Activated CD8-positive, alpha-beta memory T cell treated with anti-CD3 and anti-CD28 coated beads, Interleukin-2, amount 50 U/mL, for 4 hours (primary cell): ENCODE measurements at places on chromosomes 4 and X.
A peak's percentile ranks its signal among the peaks of the same experiment; 100 is the strongest.

DNA sequence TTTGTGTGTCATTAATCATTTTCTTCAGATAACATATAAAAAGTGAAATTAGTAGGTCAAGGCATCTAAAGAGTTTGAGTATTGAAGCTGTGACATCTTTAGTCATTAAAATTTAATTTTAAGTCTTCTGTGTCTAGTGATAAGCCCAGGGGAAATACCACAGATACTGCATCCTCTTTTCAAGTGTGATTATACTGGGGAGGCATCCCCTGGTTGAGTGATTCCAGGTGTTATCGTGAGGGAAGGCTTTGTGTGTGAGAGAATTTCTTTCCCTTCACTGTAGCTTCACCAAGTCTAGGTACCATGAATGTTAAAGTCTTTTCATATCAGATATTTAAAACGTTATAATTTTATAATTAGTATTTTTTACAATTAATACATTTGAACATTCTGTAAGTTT, 193.4 kb downstream of the FRAS1 start:
- DNase-seq = no peak

- no peak for DNase-seq
Measured at GRCh38 chr4:38204339-38205035, 244.3 kb downstream of the PTTG2 start.

DNA sequence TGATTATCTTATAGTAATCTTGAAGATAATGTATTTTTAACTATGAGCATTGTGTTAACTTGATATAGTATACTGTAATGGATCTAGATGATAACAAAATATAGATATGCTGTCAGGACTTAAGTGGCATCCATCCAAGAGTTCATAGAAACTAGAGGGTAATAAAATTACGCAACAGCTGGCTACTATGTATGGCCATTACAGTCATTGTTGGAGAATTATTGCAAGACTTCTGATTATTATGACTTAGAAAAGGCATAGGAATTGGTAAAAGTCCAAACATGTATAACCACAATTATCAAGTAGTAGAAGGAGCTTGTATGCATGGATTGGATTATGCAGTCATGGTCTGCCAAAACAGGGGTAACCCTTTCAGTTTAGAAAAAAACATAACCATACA, 9.5 kb downstream of the OGT start:
- DNase-seq = no peak

- DNase-seq = no peak
Measured at GRCh38 chr4:110503270-110504083, 27.5 kb downstream of the ENPEP start.

DNA sequence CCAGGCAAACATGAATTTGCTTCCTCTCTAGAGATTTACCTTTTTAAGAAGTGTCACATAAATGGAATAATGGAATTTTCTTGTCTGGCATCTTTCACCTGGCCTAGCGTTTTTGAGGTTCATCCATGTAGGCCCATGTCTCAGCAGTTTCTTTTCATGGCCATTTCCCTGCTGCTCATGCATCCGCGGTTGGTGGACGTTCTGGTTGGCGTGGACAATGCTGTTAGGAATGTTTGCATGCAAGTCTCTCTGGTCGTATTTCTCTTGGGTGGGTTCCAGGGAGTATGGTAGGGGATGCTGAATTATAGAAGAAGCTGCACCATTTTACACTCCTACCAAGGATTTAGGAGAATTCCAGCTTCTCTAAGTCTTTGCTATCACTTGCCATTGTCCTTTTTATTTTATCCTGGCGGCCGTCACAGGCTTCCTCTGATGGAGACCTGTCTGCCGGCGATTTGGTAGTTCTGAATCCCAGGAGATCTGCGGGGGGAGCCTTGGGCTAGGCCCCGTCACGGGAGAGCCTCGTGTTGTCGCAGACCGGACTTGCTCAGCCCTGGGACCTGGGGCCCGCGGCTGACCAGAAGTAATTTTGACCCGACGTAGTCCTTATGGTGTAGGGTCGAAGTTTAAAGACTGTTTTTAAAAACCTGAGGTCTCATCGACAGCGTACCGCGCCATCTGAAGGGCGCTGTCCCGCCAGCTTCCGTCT, 56.9 kb upstream of the TADA2B start:
- DNase-seq = no peak

- DNase-seq = no peak
Measured at GRCh38 chr4:149176039-149176438, 639.6 kb downstream of the IQCM start.

GRCh38 chr4:185797018-185797417, 15.0 kb downstream of the SORBS2 start:
- no peak for DNase-seq

DNA sequence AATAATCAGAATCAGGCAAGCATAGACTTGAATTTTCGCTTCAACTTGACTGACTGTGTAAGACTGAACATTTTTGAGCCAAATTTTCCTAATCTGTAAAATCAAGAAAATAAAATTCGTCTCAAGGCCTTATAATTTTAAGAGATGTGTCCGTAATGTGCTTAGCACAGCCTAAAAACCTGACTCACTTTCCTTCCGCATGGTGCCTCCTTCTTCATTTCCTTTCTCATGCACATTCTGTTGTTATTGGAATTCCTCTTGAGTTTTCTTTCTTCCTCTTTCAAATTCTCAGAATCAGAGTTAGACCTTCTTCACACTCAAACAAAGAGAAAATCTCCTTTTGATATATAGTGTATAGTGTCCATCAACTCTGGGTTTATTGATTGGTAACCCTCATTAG, 208.9 kb upstream of the SLIT2 start:
- DNase-seq = no peak

GRCh38 chr4:57877047-57877458, 766.9 kb upstream of the IGFBP7 start:
- DNase-seq = no peak

GRCh38 chr4:124035364-124036041, 638.9 kb downstream of the SPRY1 start:
- no peak for DNase-seq

- DNase-seq = no peak
Measured at GRCh38 chrX:53288189-53288588, 6.8 kb upstream of the IQSEC2 start.

- no peak for DNase-seq
Measured at GRCh38 chr4:128311659-128312403, 24.2 kb upstream of the PGRMC2 start.

DNA sequence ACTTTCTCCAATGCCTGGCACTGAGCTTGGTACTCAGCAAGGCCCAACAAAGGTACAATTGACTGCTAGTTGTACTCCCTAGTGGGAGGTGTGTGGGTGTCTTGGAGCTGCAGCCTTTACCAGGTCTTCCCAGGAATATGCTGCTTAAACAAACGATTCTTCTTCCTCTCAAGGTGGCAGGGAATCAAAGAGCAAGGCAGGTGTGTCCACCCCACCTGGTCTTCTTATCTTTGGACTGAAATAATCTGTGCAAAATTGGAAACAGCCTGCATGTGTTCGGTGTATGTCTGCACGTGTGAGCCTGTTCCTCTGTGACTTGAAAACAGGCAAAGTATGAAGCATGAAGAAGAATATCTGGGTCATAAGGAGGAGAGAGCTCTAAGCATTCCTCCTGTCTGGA, 235.3 kb downstream of the PTTG2 start:
- DNase-seq = no peak

DNA sequence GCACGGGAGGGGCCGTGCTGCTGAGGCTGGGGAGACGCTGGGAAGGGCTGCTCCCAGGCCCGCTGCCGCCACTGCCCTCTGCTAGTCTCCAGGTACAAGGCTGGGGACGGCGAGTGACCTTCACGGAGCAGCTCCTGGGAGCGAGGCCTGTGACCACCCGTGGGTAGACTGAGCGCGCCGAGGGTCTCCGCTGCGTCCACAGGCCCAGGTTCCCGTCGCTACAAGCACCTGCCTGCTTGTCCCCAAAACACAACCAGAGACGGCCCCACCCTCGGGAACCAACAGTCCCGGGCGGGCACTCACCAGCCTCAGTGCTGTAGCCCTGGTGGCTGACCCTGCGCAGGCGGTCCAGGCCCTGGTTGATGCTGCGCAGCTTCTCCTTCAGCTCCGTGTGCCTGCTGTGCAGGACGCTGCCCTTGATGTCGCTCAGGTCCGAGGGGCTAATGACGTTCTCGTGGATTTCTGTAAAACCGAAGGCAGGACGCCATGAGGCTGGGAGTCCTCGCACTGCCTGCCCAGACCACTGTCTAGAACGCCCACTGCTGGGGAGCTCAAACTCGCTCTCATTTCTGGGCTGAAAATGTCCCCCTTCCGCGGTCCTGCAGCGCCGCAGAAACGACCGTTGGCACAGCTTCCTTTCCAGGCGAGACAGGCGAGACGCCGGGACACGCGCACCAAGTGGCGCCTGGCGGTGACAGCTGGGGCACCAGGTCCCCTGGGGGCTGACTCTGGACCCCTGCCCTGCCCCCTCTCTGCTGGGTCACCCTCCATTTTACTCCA, 14.3 kb downstream of the LRPAP1 start:
- DNase-seq = peak; percentile 11

GRCh38 chr4:3340700-3341083, 47.9 kb downstream of the RGS12 start:
- no peak for DNase-seq

GRCh38 chr4:13541720-13542576, 2.4 kb downstream of the NKX3-2 start:
- DNase-seq = no peak

DNA sequence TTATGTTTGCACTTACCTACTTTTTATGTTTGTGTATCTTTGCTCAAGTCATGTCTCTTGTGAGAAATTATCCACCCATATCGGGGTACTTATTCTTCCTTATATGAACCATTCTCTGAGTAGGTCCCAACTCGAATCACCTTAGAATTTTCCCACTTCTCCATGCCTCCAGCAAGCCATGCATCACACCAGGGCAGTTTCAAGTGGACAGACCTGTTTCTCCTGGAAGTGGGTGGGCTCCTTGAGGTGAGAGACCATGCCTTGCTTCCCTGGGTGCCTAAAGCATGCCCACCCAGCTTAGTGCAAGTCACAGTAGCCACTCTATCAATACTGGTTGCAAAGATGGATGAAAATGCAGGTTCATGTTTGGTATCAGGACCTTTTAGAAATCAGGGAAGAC, 187.2 kb downstream of the KIT start:
- no peak for DNase-seq

DNA sequence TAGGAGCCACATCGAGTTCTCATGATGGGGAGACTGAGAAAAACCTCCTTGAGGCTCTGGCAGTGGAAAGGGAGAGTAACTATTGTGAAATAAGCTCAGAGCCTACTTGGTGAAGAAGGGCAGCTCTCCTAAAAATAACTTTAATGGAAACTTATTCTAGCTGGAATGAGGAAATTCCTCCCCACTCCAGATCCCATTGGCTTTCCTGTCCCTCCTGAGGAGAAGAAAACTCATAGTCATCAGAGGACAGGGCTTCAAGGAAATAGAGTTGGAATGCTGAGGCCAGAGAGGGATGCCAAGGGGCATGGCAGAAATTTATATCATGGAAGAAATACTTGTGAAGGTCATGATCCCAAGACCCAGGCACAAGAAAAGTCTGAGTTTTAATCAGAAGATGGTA, 70.7 kb upstream of the TAPT1 start:
- DNase-seq = no peak

- no peak for DNase-seq
Measured at GRCh38 chr4:52750213-52750612, 1.0 kb downstream of the ERVMER34-1 start.

DNA sequence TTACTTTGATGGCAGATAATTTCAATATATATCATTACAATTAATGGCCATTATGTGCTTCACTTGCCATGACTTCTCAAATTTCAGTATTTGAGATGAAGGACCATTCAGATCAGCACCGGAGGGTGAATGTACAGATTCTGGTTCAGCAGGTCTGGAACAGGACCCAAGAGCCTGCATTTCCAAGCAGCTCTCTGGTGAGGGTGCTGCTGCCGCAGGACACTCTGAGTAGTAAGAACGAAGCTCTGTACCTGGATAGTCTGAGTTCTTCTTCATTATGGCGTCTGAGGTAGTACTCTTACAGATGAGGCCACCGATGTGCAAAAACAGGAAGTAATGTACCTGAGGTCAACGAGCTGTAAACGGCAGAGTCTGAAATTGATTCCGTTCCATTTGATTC, 228.2 kb downstream of the FBXW7 start:
- no peak for DNase-seq

- DNase-seq = no peak
Measured at GRCh38 chr4:139576219-139576618, 20.2 kb upstream of the SETD7 start.

GRCh38 chr4:153233761-153234371, 29.6 kb downstream of the TRIM2 start:
- DNase-seq = no peak

DNA sequence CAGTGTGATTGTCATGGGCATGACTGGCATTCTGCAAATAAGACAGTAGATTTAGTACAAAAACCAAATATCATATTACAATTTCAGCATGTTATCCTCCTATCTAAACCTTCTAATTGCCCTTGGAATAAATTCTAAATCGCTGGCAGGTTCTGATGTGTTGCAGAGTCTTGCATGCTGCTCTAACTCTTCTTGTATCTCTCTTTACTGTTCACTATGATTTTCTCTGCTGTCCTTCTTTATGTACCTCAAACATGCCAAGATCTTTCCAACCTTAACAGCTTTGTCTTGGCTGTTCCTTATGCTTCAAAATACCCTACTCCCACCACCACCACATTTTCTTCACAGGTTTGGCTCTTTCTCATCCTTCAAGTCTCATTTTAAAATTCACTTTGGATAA, 43.0 kb upstream of the KCNIP4 start:
- no peak for DNase-seq

GRCh38 chr4:42281324-42282020, 115.8 kb upstream of the SHISA3 start:
- no peak for DNase-seq

- no peak for DNase-seq
Measured at GRCh38 chr4:165031436-165032211, at the start of gene TRIM60. Gene TRIM60 (plus strand): TSS chr4:165031999. CDS start chr4:165040073, 8,074 bp downstream.

DNA sequence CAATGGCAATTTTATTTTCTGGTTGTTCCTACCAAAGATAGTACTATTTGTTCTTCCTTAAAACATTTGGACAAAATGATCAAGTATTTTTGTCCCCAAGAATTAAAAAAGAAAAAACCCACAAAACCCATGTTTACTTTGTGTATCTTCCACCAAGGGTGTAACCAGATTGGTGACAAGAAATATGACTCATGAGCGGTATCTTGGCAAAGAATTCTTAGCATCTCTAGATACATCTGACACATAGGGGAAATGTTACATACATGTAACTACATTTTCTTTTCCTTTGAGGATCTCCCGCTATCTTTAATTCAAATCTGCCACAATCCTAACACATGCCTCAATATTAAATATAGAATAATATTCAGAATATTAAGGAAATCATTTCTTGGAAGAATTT, 78.7 kb downstream of the WDFY3 start:
- DNase-seq = no peak

DNA sequence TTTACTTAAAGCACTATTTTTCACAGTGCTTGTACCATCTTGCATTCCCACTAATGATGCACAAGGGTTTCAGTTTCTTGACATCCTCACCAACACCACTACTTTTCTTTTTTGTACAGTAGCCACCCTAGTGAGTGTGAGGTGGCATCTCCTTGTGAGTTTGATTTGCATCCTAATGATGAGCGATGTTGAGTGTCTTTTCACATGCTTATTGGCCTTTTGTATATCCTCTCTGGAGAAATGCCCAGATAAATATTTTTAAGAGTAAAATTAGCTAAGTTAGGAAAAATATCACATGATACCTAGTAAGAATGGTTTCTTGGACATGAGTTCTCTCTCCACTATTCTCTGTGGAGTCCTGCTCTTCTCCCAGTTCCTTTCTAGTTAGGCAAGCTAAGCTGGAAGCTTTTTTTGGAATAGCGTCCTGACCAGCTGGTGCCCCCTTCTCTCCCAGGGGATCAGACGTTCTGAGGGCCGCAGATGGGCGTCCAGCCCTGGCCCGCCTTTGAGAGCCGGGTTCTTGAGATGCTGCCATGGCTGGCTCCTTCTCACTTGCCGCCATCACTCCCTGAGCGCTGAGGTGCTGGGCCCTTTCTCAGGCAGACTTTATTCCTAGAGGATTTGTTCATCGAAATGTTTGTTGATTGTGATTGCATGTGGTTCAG, 132.1 kb downstream of the ARHGAP10 start:
- no peak for DNase-seq
